ENCODE measurements at places on chromosomes 1 and 21.

DNA sequence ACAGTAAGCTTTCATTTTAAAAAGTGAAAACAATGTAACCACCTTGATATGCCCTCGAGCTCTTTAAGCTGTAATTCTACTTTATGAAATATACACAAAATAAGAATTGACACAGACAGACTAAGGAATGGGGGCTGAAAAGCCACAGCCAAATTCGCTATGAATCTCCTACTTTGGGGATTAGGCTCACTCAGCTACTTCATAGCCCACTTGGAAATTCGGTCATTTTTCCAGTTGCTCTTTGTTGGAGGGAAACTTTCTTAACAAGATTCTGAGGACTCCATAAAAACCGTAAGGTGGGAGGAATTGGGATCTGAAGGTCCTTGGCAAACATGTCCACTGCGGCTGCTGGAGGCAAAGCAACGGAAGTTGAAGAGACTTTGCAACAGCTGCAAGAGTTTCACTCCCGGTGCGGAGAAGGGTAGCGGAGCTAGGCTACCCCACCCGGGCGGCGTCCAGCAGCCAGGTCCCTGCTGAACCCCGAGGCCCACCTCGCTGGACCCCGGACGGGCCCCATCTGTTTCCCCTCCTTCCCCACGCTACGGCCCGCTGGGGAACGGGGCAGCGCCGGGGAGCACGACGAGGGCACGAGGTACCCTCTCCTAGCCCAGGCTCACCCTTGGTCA is 634 bp downstream of the MYCBP start:
- DNase-seq, result no peak

- DNase-seq, result no peak
Measured at GRCh38 chr1:1364266-1364665, 5.9 kb upstream of the MXRA8 start.

GRCh38 chr1:27074175-27074780 is 61.6 kb upstream of the TENT5B start:
- DNase-seq, result no peak

- no peak for DNase-seq
Measured at GRCh38 chr1:203649999-203650836, 23.6 kb downstream of the ATP2B4 start.

DNA sequence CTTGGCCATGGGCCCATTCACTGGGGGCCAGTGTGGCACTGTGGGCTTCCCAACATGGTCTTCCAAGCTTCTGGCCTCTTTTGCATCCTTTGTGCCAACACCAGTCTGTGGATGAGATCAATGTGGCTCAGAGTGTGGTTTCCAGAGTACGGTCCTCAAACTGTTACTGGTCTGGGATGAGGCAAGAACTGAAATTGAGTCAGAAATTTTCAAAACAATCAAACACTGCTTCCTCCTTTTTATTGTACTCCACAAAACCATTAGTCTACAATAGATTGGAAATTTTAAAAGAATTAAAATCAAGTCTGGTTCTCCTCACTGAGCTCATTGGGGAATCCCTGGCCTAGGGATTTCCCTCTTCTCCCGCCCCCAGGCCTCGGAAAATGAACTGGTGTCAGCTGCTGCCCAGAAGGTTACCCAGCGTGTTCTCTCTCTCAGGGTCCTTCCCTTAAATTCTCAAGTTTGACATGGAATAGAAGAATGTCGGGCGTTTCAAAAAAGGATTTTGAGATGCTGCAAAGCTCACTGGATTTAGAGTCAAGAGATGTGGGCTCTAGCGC is 222.0 kb downstream of the SDCCAG8 start:
- DNase-seq, result no peak

DNA sequence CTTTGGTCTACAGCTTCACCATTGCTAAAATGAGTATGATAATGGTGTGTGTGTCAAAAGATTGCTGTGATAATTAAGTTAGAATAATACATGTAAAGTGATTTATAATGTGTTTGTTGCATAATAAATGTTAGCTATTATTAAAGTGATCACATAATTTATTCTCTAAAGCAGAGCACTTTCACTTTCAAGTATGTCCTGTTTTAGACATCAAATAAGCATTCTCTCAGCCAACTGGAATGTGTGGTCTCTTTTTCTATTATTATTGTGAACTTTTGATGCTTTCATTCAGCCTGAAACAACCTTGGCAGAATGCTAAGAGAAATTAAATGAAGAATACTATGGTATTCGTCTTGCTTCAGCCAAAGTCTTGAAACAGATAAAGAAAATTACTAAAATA is 102.8 kb upstream of the COL11A1 start:
- DNase-seq, result no peak

GRCh38 chr1:160726498-160727315 is 12.3 kb upstream of the SLAMF7 start:
- DNase-seq, result no peak

- DNase-seq, result no peak
Measured at GRCh38 chr1:10834770-10835412, 38.4 kb upstream of the CASZ1 start.

- no peak for DNase-seq
Measured at GRCh38 chr1:235858766-235859165, 7.9 kb downstream of the LYST start.

GRCh38 chr1:9506901-9507300 is 32.4 kb upstream of the SLC25A33 start:
- no peak for DNase-seq

DNA sequence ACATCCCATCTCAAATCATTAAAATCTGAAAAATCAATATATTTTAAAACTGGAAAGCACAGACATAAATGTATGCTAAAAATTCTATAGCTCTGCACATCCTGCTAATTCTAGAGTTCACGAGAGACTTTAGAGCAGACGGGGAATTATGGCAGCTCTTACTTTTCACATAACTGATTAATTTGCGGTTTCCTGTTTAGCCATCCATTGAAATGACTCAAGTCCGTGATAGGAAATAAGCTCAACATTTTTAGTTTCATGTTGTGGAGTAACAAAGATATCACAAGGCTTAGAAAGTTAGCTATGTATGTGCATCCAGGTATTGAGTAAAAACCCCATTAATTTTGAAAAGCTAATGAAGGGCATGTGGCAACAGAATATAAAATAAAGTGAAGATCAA is 123.2 kb downstream of the SMYD2 start:
- no peak for DNase-seq

GRCh38 chr1:62967031-62967430 is 183.1 kb downstream of the ATG4C start:
- no peak for DNase-seq

DNA sequence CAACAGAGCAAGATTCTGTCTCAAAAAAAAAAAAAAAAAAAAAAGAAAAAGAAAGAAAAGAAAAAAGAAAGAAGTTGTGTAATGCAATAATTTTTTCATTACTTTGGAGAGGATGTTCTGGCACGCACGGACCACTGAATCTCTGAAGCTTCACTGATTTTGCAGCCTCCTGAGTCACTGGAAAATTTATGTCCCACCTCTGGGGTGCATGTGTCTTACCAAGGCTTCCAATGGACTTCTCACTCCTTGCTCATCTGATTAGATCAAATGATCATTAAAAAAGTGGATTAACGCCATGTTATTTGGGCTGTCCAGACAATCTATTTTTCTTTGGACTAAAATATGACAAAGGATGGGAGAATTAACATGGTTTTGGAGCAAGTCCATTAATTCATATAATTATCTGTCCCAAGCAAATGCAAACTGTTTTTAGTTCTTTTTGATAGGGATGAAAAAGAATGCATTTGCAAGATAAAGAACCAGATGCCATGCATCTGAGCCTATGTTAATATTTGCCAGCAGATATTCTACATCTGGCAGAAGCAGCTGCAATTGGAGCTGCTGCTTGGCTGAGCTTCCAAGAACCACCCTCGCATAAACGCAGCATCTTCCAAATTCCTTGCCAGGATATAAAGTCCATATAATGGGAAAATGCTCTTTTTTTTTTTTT is 10.1 kb upstream of the MAP1LC3C start:
- no peak for DNase-seq

DNA sequence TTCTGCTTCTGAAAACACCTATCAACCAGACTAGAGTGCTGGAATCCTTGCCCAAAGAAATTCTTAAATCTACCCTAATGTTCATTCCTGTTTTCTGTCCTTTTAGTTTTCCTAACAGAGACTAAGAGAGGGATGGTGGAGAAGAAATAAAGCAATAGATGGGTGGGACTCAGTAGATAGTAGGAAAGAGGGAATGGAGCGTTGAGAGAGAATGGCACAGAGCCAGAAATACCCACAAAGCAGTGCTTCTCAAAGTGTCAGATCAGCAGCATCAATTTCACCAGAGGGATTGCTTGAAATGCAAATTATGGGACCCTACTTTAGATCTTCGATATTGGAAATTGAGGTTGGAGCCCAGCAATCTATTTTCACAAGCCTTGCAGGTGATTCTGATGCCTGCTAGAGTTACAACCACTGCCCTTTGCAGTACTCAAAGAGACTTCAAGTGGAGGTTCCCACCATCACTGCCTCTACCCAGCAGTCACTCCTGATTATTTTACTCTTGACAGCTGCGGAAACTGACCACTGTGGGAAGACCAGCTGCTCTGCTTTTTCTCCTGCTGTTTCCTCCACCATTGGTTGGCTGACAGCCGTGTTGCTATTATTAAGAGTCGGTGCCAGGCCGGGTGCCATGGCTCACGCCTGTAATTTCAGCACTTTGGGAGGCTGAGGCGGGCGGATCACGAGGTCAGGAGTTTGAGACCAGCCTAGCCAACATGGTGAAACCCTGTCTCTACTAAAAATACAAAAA is 11.4 kb upstream of the PRPF3 start:
- no peak for DNase-seq

DNA sequence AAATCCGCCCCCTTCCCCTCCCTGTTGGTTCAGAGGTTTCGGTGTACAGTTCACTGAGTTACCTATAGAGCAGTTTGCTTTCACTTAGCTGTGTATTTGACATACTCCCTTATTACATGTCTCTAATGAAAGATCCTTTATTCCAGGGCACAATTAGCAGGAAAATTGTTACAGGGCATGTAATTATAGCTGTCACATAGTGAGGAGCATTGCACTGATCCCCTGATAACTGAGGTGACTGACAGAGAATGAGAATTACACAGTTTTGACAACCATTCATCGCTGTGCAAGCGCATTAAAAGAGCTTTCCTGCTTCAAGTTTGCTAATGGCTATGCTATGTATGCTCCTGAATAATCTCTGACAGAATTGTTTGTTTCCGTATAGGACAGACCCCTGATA is 26.9 kb downstream of the DAP3 start:
- DNase-seq, result no peak

- DNase-seq, result no peak
Measured at GRCh38 chr1:23057301-23057700, 38.0 kb downstream of the KDM1A start.

- DNase-seq, result no peak
Measured at GRCh38 chr1:226443439-226443838, 35.5 kb upstream of the PARP1 start.

- DNase-seq, result no peak
Measured at GRCh38 chr1:3257788-3258187, 188.8 kb downstream of the PRDM16 start.

DNA sequence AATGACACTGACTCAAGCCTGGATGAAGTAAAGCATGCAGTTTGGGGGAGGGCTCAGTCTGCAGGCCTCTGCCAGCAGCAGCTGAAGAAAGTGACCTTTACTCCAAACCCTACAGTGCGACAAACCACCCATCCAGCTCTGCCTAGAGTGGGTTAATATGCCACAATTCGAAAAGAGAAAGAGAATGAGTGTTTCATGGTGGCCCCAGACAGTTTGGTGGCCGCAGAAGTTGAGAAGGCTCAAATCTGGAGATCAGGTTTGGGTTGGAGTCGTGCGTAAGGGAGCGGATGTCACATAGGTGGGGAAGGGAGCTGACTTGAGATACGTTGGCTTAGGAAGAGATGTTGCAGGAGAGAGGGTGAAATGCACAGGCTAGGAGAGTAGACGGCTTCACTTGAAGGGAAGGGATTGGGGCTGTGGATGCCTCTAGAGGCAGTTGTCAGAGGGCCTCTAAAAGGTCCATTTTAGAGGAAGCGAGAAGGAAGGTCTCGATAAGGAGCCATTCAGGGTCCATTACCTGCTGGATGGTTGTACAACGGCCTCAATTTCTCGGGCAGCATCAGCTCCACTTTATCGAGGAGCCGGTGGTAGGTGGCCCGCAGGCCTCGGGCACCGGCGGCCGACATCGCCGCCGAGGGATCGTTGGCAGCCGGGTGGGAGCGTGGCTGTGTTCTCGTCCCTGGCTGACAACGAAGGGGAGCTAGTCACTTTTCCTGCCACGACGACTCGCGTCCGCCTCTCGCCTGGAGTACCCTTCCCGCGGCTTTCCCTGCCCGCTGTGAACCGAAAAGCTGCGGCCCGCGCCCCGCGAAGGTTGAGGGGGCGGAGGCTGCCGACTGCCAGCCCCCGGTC is 1.0 kb upstream of the DCAF6 start:
- DNase-seq, result no peak

GRCh38 chr21:42187976-42188653 is 30.8 kb upstream of the ABCG1 start:
- no peak for DNase-seq

DNA sequence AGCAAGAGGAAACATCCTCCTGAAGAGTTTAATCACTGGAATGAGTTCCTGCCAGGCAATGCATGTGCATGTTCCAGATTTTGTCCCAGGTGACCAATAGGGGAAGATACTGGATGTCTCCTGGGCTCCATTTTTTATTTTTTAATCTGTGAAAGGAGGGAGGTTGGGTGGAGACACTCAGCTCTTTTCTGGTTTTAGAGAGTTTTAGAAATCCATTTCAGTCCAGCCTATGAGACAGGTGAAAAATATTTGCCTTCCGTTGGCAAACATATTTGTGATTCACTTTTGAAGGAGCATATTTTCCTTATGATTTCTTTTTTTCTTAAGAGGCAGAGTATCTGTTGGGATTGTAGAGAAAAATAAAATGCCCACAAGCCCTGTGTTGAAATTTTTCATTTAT is 70.7 kb downstream of the ABCA4 start:
- DNase-seq, result no peak

DNA sequence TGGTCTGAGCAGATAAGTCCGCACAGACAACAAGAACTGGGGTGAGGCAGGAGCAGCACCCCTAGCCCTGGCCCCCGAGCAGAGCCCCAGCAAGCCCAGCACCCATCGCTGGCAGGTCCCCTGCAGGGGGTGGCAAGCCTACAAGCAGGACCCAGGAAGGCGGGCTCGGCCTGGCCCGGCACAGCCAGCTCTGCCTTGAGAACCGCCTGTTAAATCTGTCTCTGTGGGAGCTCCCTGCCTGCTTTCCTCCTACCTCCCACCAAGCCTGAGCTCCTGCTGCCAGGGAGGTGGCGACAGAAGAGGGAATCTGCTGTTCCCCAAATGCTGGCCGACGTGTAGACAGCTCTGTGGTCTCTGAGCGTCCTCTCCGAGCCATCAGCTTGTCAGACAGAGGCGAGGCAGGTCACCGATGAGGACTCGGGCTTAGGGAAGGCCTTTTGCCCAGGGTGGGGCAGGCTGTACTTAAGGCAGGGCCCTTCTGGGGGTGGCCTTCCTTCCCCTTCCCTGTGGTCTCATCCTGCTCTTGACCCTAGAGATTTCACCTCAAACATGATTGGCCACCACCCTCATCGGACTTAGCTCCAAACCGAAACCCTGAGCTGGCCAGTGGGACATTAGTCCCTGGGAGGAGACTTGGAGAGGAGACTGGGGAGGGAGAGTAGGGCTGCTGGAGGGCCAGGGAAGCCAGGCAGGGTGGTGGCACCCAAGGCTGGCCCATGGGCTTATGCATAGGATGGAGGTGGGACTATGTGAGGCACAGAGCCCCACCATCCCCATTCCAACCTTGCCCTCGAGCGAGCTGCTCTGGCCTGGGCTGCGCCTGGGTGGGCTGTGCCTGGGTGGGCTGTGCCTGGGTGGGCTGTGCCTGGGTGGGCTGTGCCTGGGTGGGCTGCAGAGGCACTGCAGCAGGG is 7.7 kb downstream of the SELENON start:
- DNase-seq, result no peak

- DNase-seq, result no peak
Measured at GRCh38 chr21:34360488-34361241, 3.1 kb upstream of the KCNE2 start.

All from cortex of kidney (tissue), 1 donor.